ENCODE measurements at places on chromosomes 12 and 14.
A peak's percentile ranks its signal among the peaks of the same experiment; 100 is the strongest.

DNA sequence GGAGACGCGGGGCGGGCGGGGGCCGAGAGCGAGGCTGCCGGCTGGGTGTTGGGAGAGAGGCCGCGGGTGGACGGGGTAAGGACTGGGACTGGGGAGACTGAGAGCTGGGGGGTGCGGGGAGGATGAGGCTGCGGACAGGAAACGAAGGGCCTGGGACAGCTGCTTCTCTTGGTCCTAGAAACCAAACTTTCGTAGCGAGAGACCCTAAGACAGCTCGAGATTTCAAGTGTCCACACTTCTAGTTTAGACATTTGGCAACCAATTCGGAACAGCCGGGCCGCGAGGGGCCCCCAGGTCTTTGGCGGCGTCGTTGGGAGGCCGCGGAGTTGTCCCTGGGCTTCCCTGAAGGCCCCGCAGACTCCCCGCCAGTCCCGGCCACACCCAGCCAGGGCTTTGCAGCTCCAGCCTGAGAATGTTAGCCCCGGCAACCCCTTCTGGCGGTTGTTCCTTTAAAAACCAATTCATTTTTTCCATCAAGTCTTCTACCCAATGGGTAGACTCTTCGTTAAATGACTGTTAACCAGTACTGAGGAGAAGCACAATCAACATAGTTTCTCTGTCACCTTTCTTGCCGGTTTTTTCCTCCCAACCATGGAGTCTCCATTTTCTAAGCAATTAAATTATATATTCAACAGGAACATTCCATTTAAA lies 11.5 kb downstream of the NKX2-1 start:
- no peak for DNase-seq

GRCh38 chr12:89474615-89475014 lies 50.0 kb downstream of the GALNT4 start:
- DNase-seq, result no peak

DNA sequence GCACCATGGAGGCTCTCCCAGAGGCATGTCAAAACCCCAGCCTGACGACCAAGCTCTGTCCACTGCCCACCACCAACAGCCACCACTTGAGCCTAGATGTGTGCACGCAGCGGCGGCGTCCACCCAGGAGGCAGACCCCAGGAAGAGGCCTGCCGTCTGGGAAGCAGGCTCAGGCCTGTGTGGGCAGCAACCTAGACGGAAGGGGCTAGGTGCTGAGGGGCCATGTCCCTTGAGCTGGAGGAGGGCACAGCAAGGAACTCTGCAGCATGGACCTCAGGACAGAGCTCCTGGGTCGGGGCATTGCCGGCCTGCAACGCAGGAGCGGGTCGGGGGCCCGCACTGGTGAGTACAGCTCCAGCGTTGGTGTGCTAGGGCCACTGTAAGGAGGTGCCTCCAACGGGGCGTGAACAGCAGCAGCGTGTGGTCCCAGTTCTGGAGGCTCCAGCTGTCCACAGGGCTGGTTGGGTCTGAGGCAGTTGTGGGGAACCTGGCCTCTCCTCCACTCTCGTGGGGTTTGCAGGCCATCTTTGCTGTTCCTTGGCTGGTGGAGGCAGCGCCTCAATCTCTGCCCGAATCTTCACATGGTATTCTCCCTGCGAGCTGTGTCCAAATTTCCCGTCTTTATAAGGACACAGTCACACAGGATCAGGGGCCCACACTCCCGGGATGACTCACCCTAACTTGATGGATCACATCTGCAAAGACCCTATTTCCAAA lies 20.5 kb downstream of the ZBTB42 start:
- no peak for DNase-seq

GRCh38 chr12:96247563-96247962 lies 53.4 kb downstream of the ELK3 start:
- DNase-seq, result no peak

- DNase-seq, result peak; percentile 64
These were observed 25.2 kb downstream of the DHRS4L2 start for GRCh38 chr14:24013654-24014514.

- no peak for DNase-seq
These were observed 53.5 kb downstream of the RAB35 start for GRCh38 chr12:120062976-120063579.

- no peak for DNase-seq
These were observed 1330.7 kb upstream of the TMEM132C start for GRCh38 chr12:126936181-126936851.

GRCh38 chr14:100540141-100540925 lies 46.9 kb downstream of the BEGAIN start:
- DNase-seq, result no peak

DNA sequence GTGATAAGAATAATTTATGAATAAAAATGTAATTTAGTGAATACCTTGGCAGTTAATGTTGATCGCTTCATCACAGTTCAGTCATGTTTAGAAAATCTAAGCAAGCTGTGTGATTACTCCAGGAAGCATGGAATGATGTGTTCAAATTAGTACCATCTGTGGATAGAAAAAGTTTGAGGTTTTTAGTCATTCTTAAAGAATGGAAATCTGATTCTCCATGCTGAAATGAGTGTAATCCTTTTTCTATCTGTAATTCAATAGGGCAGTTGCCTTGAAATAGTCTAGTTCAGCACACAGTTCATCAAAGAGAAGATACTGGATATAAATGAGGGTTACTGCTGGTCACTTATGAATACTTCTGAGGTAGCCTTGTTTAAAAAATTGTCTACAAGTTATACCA lies 127.2 kb upstream of the MYF6 start:
- no peak for DNase-seq

DNA sequence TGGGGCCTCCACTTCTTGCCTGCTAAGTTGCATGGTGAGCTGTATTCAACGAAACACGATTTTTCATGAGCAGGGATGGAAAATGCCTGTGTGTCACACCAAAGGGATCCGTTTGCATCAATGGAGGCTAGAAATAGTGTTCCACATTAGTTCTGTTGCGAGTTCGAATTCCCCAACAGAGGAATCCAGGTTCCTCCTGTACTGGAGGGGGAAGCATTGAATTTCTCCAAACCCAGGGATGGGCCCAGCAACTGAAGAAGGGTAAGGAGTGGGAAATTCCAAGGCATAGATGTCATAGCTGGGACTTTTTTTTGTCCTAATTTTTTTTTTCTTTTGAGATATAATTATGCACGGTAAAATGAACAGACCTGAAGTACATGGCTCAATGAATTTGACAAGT lies 336.2 kb downstream of the DPF3 start:
- DNase-seq, result no peak

DNA sequence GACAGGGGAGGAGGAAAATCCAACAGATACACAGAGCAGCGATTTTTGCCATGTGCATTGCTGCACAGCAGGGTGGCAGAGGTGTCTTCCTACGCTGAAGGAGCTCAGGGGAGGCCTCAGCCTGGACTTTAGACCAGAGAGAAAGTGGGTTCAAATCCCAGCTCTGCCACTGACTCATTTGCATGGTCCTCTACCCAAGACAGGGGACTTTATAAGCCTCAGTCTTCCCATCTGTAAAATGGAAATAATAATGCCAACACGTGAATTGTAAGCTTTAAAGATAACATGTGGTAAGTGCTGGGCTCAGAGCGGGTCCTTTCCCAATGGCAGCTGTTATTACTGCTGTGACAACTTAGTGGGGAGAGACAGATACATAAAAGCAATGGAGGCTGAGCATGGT lies 62.0 kb downstream of the MAP1LC3B2 start:
- no peak for DNase-seq

DNA sequence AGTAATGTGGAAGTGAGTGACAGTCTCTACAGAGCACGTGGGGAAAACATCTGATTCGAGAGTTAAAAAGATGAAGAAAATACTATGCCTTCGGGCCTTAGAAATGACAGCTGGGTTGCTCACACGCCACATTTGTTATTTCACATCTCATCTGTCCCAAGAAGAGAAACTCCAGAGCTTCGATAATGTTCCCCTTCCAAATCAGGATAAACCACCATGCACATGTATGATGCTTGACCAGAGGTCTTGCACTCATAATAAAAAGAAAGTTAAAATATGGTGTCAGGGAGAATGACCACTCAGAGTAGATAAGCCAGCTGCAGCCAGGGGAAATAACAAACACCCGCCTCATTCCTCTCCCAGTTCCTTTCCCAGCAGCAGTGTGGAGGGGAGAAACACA lies 34.6 kb downstream of the NIN start:
- DNase-seq, result no peak

GRCh38 chr12:15575671-15576541 lies 213.3 kb downstream of the EPS8 start:
- no peak for DNase-seq

DNA sequence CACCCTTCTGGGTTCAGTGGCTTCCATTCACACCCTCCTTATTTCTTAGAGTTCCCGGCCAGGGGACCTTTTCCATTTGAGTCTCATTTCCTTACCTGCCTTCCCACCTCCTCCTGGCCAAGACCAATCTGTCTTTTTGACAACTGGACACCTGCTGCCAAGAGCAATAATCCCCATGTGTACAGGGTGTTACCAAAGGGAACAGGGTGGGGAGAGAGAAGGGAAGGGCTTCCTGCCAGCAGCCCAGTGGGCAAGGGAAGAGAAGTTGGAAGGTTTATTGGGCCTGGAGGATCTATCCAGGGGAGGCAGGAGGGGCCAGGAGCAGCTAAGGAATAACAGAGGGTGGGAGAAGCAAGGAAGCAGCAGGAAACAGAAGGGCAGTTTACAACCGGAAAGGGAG lies 346.2 kb downstream of the C12orf75 start:
- no peak for DNase-seq

DNA sequence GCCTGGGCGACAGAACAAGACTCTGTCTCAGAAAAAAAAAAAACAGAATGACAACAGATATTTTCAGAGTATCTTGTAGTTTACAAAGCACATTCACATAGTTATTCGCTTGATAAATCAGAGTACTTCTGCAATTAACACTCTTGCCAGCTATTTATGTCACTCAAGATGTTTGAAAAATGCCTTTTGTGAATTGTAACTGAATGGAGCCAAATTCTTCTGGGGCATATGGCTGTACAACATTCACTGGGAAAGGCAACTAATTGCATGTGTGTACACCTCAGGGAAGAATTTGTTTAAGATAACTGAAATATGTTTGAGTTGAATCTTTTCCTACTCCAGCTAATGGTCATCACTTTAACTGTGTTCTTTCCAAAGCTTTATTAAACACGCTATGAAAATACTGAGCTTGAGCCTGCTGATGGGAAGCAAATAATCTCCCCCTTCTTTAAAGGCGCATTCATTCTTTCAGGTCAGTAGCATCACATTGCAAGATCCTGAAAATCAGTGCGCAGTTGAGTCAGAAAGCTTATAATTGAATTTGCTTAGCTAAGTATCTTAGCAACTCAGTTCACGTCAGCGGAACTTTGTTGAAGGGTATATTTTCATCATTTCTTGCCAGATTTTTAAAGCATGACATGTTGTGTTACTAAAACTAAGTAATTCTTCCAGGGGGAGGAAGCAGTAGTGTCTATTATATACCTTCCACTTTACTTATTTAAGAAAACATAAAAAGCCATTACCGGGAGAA lies 66.6 kb downstream of the SINHCAF start:
- no peak for DNase-seq

DNA sequence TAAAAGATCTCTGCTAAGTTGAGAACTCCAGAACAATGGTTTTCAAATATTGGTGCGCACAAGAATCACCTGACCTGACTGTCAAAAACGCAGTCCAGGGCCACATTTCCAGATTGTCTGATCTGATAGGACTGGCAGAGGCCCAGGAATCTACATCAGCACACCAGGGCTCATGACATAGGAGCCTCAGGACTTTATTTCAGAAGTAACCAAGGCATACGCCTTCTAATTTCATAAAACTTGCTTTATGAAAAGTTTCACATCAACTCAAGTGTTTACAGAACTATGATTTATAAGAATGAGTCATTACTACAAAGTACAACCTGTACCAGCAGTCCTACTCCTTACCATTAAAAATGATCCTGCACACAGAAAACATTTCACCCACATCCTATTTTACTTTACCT lies 47.7 kb upstream of the PTPRO start:
- no peak for DNase-seq

DNA sequence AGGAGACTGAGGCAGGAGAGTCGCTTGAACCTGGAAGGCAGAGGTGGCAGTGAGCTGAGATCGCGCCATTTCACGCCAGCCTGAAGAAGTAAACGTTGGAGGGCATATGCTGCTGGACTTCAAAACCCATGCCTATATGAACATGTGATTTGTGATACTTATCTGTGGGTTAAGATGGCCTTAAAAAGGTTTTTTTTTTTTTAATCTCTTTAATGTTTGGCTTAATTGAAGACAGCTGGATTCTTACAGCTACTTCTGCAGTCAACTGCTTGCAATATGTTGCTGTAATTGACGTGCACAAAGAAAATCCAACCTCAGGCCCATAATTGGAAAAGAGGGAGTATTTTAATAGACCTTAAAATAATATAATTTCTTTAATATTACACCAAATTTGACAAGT lies 1.5 kb upstream of the B3GNT4 start:
- no peak for DNase-seq

GRCh38 chr12:59408431-59408830 lies 187.4 kb upstream of the SLC16A7 start:
- DNase-seq, result no peak

DNA sequence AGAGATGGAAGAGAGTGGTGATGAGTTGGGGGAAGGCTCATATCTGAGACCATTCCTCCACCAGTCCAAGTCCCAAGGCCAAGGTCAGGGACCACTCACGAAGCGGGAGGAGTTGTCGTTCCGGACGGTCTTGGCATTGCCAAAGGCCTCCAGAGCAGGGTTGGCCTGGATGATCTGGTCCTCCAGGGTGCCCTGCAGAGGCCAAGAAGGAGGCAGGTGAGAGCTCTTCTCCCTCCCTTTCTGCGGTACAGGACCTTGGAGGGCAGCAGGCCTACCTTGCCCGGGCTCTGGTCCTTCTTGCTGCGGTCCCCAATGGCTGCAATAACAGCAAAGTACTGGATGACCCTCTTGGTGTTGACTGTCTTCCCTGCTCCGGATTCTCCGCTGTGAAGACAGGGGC lies 4.0 kb downstream of the MYH7 start:
- DNase-seq, result no peak

DNA sequence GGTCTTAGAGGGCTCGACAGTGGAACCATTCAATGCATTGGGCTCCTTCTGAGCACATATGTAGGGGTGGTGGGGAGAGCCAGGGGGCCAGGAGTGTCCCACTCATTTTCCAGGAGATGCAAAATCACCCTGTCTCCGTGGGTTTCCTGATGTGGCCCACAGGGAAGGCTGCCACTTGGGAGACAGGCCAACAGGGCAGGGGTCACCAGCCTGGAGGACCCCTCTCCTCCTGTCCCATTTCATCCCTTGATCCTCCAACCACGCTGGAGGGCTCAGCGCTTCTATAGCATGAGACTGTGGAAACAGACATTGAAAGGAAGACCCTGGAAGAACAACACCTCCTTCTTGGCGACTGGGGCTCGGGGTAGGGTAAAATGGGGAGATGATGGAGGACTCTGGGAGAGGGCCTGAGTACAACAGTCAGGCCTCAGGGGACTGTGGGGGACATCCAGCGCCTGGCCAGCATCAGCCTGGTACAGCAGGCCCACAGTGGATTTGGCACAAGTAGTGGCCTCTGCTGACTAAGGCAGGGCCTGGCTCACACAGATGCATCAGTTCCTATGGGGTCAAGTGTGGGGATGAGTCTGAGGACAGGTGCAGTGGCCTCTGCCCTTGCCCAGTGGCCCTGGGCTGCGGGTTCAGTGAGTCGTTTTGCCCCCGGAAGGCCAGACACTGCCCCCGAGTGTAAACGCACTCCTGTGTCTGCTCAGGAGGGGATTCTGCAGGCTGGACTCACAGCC lies 68.0 kb downstream of the PRIMA1 start:
- DNase-seq, result no peak

Measured in NCI-H1092 treated with DMSO at 0.1 percent for 48 hours (cell line).